NCI-H446 treated with DMSO at 0.1 percent for 48 hours (cell line): ENCODE measurements at places on chromosomes 2 and 18.

- no peak for DNase-seq
Observed at GRCh38 chr18:36440614-36441013, 143.1 kb downstream of the FHOD3 start.

DNA sequence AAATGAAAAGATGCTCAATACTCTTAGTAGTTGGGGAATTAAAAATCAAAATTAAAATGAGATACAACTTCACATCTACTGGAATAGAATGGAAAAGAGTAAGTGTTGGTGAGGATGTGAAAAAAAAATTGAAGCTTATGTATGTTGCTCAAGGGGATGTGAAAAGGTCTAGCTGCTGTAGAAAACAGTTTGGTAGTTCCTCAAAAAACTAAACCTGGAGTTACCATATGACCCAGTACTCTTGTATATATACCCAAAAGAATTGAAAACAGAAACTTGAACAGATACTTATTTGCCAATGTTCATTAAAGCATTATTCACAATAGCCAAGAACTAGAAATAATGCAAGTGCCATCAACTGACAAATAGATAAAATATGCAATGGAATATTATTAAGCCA is 208.4 kb downstream of the FIGN start:
- DNase-seq, result no peak

DNA sequence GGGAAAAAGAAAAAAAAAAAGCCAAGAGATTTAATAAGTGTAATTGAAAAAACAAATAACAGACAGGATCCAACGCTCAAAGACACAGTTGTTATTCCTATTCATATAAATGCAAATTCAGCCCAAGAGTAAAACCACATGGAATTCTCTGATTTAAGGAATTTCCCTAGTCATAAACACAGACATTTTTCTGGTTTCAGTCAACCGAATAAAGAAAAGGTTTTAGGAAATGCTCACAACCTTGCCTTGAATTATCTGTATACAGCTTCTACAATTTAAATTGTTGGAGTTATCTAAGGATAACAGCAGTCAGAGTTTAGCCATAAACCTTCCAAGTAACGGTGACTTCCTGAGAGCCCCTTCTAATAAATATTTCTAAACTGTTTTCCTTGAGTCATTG is 122.7 kb downstream of the VWC2L start:
- no peak for DNase-seq

GRCh38 chr2:16617282-16618266 is 48.1 kb downstream of the CYRIA start:
- no peak for DNase-seq

- DNase-seq, result no peak
Observed at GRCh38 chr18:74626049-74626874, 28.6 kb downstream of the ZNF407 start.

- DNase-seq, result peak; percentile 13
Observed at GRCh38 chr2:101518578-101519492, 43.9 kb upstream of the RFX8 start.

DNA sequence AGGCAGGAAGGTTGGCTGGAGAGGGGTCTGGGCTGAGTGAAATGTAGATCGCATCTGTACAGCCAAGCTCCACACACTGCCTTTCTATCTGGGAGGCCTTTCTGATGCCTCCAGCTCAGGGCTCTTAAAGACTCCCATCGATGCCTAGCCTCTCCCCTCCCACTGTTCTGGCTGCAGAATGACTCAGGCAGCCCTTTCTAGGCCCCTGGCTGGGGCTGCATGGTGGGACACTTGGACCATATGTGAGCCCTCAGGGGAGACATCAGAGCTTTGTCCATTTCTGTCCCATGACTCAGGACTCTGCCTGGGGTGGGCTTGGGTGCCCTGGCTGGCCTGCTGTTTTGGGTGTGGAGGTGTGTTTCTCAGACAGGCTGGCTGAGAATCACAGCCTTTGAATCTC is 101.3 kb downstream of the CELF4 start:
- no peak for DNase-seq

GRCh38 chr2:196510246-196510645 is 129.3 kb upstream of the CCDC150 start:
- DNase-seq, result no peak

- DNase-seq, result no peak
Observed at GRCh38 chr2:96267159-96267971, 1.3 kb downstream of the CIAO1 start.

GRCh38 chr2:41963661-41964525 is 83.9 kb upstream of the PKDCC start:
- DNase-seq, result no peak

DNA sequence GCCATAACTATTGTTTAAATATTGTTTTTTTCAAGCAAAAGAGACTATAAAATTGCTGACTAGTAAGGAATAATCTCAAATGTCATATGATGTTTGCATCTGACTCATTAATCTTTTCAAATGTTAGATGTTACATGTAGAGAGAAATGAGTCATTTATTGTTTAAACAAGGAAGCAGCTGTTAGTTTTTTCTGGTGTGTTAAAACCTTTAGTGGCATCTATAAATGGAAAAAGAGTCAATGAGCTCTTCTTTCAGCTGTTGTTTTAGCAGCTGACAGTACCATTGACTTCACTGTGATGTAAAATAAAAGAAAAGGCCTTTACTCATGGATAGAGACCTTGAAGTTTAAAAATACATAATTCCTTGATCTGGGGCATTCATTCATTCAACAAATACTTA is 1.8 kb upstream of the KLHL41 start:
- DNase-seq, result peak; percentile 87

GRCh38 chr2:134217924-134218323 is 35.9 kb upstream of the MGAT5 start:
- no peak for DNase-seq

GRCh38 chr2:24076849-24077534 is 866 bp upstream of the SF3B6 start:
- DNase-seq, result no peak

DNA sequence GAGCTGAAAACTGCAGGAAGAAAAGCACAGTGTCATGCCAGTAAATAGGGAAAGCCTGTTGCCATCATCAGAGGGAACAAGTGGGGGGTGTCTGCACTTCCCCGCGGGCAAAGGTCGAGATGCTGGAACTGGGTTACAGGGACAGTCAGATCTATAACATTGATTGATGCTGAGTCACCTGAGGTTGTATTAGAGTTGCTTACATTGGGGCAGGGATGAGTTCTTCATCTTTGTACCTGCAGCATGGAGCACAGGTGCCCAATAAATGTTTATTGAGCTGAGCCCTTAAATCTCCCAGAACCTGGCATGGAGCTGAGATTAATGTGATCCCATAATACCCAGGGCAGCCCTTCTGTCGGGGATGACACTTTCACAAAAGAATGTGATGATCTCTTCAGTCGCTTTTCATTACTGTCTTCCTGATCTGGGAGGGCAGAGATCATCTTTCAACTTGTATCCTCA is 5.9 kb upstream of the RNF152 start:
- DNase-seq, result no peak

GRCh38 chr2:176156807-176157498 is at the start of gene HOXD3:
Gene HOXD3, plus strand, starts transcription at chr2:176157307. Its CDS starts 11,808 bp downstream, at chr2:176169115.
- DNase-seq, result peak; percentile 17

GRCh38 chr18:78586586-78586985 is 393.0 kb upstream of the SALL3 start:
- no peak for DNase-seq

DNA sequence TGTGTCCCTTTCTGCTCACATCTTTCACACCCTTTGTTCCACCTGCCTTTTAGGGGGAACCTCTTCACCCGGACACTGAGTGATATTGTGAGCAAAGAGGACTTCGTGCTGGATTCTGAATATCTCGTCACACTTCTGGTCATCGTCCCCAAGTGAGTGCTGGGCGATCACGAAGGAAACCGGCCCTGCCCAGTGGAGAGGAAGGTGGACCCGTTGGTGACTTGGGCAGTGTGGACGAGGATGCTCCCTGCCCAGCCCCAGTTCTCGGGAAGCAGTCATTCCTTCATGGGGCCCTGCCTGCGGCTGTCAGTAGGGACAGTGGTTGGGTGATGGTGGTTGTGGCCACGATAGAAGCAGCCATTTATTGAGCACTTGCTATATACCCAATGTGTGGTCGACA is 40.8 kb downstream of the PDIA6 start:
- no peak for DNase-seq

GRCh38 chr2:147017951-147018645 is 826.7 kb upstream of the ACVR2A start:
- DNase-seq, result no peak

GRCh38 chr18:657311-658000 is at the start of gene TYMS:
Gene TYMS, plus strand, starts transcription at chr18:657653. Its CDS starts 90 bp downstream, at chr18:657743.
- peak; percentile 43 for DNase-seq
